Aorta (tissue), 5 donors: ENCODE measurements at places on chromosomes 2 and 18.

GRCh38 chr2:190599073-190599472 is 49.8 kb upstream of the NAB1 start:
- DNase-seq: no peak

DNA sequence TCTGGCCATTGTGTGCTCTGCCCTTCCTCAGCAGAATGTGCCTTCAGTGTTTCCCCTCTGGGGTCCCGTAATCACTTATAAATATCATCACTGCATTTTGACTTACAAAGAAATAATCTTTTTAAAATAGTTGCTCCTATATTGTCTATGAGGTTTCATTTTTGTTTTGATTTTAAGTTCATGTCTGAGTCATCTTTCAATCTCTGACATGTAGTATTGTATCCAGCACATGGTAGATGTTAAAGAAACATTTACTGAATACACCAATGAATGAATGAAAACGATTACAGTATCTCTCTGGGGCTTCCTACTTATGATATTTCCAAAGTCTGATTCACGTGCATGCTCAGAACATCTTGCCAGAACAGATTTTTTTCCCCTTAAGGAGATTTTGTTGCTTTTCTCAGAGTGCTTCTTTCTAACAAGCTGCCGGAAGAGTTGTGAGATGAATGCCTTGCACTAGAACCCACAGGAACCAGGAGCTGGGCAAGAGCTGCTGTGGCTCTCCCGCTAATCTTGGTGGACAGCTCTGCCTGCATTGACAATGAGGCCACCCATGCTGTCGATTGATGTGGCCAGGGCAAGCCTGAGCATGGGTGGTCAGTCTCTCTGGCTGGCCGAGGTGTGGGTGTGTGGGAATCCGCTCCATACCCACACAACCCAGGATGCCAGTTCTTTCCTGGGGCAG is 199.4 kb downstream of the CYRIA start:
- DNase-seq: no peak

- DNase-seq: no peak
Measured at GRCh38 chr2:159684796-159685195, 27.5 kb upstream of the MARCHF7 start.

GRCh38 chr18:4416976-4417375 is 38.1 kb downstream of the DLGAP1 start:
- no peak for DNase-seq

- DNase-seq: no peak
Measured at GRCh38 chr2:143847257-143847656, 672.7 kb downstream of the ZEB2 start.

- no peak for DNase-seq
Measured at GRCh38 chr2:16203069-16203468, 262.7 kb downstream of the MYCN start.

DNA sequence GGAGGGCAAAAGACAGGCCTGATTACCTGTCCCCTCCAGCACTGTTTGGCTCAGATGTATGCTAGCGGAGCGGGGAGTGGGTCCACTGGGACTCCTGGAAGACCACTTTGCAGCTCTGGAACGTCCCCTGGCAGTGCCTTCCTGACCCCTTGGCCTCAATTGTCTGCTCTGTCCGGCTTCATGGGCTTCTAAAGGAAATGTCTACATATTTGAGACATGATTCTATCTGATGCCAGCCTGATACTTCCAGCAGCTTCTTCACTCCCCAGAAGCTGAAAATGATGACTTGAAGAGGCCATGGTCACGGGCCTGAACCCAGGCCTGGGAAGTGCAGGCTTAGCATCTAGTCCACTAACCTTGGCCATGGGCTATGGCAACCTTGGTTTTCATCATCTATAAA is 112.1 kb downstream of the ACAA2 start:
- DNase-seq: no peak

DNA sequence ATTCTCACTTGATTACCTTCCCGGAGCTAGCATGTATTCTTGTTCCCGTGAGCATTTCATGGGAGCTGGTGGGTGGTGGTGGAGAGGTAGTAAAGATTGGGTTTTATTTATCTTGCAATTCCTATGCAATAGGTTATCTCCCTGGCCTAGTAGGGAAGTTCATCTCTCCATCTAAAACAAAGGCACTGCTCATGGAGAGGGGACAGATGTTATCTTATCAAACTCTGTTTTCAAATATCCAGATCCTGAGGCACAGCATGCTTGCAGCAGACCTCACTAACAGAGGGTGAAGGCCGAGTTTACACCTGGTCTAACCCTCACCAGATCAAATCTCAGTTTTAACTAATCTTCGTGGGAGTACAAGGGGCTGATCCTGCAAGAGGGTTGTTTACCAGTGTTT is 98.9 kb downstream of the CYRIA start:
- no peak for DNase-seq

GRCh38 chr18:34117319-34117718 is 107.4 kb downstream of the NOL4 start:
- no peak for DNase-seq

- DNase-seq: no peak
Measured at GRCh38 chr2:147247749-147248148, 597.1 kb upstream of the ACVR2A start.

DNA sequence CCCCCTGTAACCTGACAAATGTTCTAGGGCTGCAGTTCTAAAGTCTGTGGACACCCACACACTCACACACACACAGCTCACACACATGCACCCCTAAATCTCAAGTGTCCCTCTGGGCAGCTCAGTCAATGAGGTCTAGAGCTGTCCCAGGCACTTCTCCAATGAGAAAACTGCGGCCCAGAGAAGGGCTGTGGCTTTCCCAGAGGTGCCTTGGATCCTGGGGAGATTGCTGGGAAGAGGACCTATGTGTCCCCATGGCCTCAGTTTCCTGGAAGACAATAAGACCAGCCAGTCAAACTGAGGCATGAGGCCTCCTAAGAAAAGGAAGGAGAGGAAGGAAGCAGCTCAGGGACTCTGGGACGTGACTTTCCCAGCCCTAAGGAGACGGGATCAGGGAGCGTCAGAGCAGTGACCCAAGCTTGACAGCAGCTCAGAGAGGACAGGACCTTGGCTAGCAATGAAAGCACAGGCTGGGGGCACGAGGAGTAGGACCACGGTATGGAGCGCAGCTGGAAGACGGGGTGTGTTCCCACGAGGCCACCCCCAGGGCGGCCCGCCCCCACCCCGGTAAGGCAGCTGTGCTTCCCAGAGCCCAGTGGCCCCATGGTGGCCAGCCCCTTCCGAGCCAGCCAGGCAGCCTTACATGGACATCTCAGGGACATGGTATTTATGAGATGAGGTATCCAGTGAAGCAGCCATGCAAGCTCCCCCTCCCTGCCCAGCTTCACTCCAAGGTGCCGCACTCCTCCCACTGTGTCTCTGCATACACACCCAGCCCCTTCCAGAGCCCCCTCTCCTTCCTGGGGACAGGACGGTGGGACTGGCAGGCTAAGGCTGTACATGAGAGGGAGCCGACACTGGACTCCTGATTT is 46.0 kb downstream of the TNS1 start:
- no peak for DNase-seq

DNA sequence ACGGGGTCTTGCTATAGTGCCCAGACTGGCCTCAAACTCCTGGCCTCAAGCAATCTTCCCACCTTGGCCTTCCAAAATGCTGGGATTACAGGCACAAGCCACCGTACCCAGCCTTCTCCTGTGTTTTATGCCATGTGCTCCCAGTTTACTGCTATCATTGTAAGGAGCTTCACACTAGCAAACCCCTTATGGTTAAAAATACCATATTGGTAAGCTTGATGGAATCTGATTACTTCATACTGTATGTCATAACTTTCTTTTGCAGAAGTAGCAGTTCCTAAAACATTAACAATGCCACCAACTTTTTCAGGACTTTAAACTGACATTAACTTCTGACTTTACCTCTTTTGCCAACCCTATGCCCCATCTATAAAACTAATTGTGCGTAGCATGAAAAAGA is 36.2 kb downstream of the HAT1 start:
- DNase-seq: no peak

GRCh38 chr2:12434630-12435098 is 282.1 kb upstream of the TRIB2 start:
- no peak for DNase-seq

DNA sequence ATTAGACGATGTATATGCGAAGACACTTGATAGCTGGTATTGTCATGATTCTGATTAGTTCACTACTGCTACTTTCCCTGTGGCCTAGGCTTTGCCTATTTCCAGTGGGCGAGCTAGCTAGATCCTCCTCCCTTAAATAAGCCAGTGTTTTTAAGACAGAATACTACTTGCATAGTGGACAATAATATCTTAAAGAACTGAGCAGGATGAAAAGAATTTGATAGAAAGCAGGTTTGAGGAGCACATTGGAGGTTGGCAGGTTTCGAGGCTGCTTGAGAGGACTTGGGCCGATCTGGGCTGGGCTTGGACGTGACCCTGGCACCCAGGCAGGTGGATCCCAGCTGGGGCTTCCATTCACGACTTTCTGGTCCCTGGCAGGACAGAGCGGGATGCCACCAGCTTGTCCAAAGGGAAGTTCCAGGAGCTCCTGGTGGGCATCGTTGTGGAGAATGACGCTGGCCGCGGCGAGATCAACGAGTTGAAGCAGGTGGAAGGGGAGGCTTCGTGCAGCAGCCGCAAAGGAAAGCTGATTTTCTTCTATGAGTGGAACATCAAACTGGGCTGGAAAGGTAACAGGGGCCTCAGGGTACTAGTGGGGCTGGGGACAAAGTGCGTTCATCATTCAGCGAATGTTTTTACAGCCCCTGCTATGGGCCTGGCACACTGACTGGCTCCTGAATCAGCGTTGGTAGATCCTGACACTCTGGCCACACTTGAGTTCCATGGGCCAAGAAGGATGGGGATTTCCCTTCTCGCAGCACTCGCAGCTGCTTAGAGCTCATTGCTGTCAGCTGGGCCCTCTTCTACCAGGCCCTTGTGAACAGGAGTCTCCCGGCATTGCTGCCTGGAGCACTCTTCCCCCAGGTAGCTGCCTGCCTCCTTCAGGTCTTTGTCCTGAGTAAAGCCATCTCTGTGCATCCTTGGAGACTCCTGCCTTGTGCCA is 16.9 kb downstream of the C2orf74 start:
- DNase-seq: no peak

- no peak for DNase-seq
Measured at GRCh38 chr18:22385718-22386117, 32.0 kb downstream of the CTAGE1 start.

DNA sequence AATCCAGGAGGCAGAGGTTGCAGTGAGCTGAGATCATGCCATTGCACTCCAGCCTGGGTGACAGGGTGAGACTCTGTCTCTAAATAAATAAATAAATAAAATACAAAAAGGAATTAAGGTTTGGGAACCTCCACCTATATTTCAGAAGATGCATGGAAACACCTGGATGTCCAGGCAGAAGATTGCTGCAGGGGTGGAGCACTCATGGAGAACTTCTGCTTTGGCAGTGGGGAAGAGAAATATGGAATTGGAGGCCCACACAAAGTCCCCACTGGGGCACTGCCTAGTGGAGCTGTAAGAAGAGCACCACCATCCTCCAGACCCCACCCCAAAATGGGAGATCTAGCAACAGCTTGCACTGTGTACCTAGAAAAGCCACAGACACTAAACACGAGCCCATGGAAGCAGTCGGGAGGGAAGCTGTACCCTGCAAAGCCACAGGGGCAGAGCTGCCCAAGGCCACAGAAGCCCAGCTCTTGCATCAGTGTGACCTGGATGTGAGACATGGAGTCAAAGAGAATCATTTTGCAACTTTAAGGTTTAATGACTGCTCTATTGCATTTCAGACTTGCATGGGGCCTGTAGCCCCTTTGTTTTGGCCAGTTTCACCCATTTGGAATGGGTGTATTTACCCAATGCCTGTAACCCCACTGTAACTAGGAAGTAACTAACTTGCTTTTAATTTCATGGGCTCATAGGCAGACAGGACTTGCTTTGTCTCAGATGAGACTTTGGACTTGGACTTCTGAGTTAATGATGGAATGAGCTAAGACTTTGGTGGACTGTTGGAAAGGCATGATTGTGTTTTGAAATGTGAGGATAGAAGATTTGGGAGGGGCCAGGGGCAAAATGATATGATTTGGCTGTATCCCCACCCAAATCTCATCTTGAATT is 265.3 kb downstream of the ZEB2 start:
- DNase-seq: no peak

- no peak for DNase-seq
Measured at GRCh38 chr2:105237045-105237765, 4.3 kb upstream of the GPR45 start.

- peak; percentile 88 for DNase-seq
Measured at GRCh38 chr2:121529439-121530211, 1.1 kb upstream of the RNU4ATAC start.

DNA sequence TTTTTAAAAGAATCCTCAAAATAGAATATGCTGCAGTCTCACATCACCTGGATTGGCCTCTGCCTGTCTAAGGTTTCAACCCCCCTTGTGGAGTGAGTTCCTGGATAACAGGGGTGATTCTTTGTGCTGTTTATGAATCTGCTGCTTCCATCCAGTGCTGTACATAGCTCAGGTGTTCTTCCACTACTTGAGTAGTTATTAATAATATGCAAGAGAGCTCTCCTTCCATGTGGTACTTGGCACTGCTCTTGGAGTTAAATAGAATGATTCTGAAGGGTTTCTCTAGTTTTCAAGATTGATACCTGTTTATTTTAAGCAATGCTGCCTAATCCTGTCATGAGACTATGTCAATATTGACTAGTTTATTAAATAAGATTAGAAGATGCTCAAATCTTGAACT is 273.6 kb downstream of the RDH14 start:
- DNase-seq: no peak

- DNase-seq: no peak
Measured at GRCh38 chr18:2635586-2635985, 19.9 kb upstream of the SMCHD1 start.

DNA sequence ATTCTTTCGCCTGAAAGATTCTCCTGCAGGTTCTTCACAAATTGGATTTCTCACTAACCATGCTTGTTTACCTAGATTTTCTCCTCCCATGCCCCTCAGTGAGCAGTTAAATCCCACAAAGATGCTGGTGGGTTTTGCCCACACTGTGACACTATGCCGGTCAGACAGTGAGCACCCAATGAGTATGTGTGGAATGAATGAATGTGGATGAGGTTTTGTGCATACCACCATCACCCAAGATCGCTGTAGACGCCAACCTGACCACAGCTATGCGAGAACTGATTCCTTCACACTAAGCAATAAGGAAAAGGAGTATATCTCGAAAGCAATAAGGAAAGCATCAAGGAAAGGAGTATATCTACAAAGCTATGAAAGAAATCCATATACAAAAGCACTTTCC is 116.7 kb downstream of the PID1 start:
- no peak for DNase-seq

DNA sequence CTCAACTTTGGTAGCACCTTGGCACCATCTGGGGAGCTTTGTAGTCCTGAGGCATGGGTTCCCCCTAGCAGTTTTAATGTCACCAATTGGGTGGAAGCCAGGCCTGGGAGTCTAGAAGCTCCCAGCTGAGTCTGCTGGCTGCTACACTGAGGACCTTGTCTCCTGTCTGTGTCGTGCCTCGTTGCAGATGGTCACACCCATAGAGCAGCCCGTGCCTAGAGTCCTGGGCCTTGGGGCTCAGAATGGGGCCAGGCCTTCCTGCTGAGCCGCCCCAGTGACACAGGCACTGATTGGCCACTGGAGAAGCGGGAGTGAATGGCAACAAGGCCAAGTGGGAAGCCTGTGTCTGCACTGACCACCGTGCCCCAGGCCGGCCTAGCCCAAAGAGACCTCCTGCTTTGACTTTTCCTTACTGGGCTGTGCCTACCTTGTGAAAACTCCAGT is 113.2 kb downstream of the SH3RF3 start:
- DNase-seq: no peak

GRCh38 chr2:182973441-182974352 is 64.6 kb downstream of the NCKAP1 start:
- DNase-seq: no peak
